ENCODE measurements at places on chromosomes 4 and X. TPM values are rescaled to one million over a fixed set of nuclear protein-coding genes. Genes with fewer than 3 reads are reported as not detected.

SLC2A9 gene
- total RNA-seq = 1.2 TPM

CTAG2 gene
- total RNA-seq = 3.8 TPM

SGMS2 gene
- total RNA-seq = 22.3 TPM

PRPS2 gene
- 38.6 TPM for total RNA-seq

FBXW7 gene
- 21.6 TPM for total RNA-seq

POLN gene
- total RNA-seq = 0.54 TPM

ASMT gene
- not detected for total RNA-seq

P2RY8 gene
- total RNA-seq = 0.11 TPM

IQCM gene
- not detected for total RNA-seq
